ENCODE measurements at places on chromosomes 11 and 22.

GRCh38 chr11:79110796-79111195 lies 330.0 kb downstream of the TENM4 start:
- no peak overlapping the region for H3K27ac ChIP-seq
- no peaks in the 10 kb centered on the region for H3K36me3 ChIP-seq
- DNase-seq: no peak
- no peaks in the 10 kb centered on the region for H3K27me3 ChIP-seq
- no peaks in the 10 kb centered on the region for H3K4me1 ChIP-seq

DNA sequence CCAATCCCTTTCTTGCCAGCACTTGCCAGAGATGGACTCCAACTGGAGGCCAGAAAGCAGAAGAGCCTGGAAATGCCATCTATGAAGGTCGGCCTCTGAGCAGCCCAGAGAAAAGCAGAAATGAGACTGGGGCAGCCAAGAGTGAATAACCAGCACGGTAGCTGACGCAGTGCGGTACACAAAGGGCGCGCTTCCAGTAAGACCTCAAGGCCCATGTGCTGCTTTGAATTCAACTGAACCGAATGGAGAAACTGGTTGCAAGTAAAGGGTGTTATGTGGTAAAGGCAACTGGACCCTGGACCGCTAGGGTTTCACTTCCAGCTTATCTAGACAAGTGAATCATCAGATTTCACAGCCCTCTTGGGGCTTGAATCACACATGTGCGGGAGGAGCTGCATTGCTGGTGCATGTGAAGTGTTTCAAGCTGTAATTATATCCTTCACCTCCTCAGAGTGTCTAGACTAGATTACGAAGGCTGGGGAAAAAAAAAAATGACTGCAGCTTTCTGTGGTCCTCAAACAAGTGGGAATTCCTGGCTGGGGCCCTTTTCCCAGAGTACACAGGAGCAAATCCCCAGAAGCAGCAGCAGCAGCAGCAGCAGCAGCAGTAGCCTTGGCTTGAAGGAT lies 128.9 kb downstream of the CCDC34 start:
- no peak overlapping the region for H3K27ac ChIP-seq
- no peaks in the 10 kb centered on the region for H3K27me3 ChIP-seq
- no peaks in the 10 kb centered on the region for H3K4me1 ChIP-seq
- H3K36me3 ChIP-seq: no peaks in the 10 kb centered on the region

DNA sequence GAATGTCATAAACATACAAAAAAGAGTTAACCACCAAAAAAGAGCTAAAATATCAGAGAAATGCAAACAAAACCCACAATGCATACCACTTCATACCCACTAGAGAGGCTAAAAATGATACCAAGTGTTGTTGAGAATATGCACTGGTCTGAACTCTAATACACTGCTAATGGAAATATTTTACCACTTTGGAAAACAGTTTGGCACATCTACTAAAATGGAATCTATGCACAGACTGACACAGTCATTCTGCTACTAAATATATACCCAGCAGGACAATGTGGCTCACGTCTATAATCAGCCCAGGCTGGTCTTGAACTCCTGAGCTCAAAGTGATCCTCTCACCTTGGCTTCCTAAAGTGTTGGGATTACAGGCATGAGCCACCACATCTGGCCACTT lies 18.0 kb downstream of the MAPK1 start:
- DNase-seq: no peak
- H3K27me3 ChIP-seq: no peaks in the 10 kb centered on the region
- H3K4me1 ChIP-seq: no peaks in the 10 kb centered on the region
- H3K27ac ChIP-seq: no peak overlapping the region

- H3K4me1 ChIP-seq: no peaks in the 10 kb centered on the region
- H3K27ac ChIP-seq: no peak overlapping the region
- H3K27me3 ChIP-seq: no peaks in the 10 kb centered on the region
- H3K4me3 ChIP-seq: no peak overlapping the region
- no peaks in the 10 kb centered on the region for H3K36me3 ChIP-seq
- no peak for DNase-seq
Observed at GRCh38 chr11:86446163-86446923, 71.7 kb downstream of the CCDC81 start.

DNA sequence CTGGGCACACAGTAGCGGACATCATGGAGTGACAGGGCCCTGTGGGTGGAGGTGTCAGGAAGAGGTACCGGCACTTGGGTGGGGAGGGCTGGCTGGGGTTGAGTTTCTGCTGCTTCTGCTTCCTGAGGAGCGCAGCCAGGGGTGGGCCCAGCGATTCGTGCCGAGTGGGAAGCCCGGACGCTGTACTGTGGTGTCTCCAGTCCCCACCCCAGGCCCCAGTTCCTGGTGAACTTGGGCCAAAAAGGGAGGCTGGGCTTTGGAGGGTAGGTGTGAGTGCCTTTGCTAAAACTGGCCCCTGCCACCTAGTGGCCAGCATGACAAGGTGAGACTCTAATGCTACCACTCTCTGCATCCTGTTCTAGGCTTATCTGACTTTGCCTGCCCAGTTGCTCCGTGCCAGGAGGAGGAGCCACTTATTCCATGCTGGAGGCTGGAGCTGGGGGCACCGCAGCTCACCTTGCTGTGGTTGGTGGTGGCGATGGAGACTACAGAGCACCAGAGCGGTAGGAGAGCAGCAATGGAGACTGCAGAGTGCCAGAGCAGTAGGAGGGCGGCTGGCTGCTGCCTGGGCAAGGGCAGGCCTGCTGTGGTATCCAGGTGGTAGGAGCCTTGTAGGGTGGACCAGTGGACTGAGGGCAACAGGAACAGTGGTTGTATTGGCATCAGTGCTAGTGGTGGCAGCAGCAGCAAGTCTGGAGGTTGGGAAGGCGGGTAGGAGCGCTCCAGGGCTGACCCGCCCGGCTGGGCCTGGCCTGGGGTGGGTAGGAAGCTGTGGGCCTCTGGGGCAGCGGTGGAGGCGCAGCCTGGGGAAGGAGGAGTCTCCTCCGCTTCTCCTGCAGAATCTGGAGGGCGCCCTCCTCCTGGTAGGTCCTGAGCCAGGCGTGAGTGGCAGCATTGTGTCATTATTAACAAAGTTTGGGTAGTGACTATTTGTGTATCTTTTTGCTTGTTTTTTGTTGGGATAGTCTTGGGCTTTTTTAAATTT lies 2.2 kb upstream of the RFPL2 start:
- no peaks in the 10 kb centered on the region for H3K36me3 ChIP-seq
- H3K4me3 ChIP-seq: peak overlapping the region; percentile 19
- DNase-seq: peak; percentile 59
- no peaks in the 10 kb centered on the region for H3K4me1 ChIP-seq

GRCh38 chr11:119865661-119866156 lies 136.7 kb upstream of the NECTIN1 start:
- H3K4me1 ChIP-seq: no peaks in the 10 kb centered on the region
- no peak overlapping the region for H3K27ac ChIP-seq
- peaks cover 11% of the 10 kb centered on the region for H3K27me3 ChIP-seq
- no peak for DNase-seq
- no peak overlapping the region for H3K4me3 ChIP-seq
- H3K36me3 ChIP-seq: no peaks in the 10 kb centered on the region

DNA sequence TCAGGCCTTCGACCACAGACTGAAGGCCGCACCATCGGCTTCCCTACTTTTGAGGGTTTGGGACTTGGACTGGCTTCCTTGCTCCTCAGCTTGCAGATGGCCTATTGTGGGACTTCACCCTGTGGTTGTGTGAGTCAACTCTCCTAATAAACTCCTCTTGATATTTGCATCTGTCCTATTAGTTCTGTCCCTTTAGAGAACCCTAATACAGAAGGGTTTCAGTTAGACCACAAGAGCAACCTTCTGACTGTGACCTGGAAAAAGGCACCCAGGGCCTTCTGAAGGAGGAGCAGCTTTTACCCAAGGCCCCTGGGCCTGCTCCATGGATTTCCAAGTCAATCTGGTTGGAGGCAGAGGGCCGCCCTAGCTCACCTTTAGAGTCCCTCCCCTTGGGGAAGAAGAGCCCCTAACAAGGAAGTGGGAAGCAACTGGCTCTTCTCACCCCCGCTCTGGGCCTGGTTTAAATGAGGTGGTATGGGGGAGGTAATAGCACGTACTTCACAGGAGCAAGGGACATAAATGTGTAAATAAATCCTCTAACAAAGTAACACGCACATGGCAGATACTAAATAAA lies 11.2 kb upstream of the CHST1 start:
- H3K27me3 ChIP-seq: 0 out of 2 replicates have a peak, but pooled peaks cover 5% of the 10 kb centered on the region
- H3K36me3 ChIP-seq: no peaks in the 10 kb centered on the region
- no peak for DNase-seq
- H3K27ac ChIP-seq: no peak overlapping the region

DNA sequence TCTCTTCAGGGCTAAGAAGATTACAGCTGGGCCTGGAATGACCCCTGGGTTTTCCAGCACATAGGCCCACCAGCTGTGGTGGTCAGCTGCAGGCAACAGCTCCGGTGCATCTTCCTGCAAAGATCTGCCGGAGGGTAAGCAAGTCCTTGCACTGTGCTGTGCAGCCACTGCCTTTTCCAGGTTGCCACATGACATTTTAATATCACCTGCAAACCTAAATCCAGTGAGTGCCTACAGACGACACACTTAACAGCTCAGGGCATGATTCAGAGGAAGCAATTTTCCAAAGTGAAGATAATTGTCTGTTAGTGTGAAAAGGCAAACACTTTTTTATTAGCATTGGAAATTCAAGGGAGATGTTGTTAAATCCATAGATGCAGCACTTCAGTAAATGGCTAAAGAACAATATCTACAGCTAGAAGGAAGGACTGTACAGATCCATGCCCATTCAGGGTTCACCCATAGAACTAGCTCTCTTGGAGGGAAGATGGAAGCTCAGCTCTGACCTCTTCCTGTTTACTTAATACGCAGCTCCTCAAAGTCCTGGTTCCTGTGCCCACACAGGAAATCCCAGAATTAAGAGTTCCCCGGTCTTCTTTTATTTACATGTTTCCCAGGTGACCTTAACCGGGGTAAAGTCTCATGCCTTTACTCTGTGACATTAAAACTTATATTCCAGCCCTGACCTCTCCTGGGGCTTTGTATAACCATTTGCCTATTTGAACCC lies 13.3 kb upstream of the NRIP3 start:
- no peak for DNase-seq
- H3K27ac ChIP-seq: no peak overlapping the region
- no peaks in the 10 kb centered on the region for H3K27me3 ChIP-seq
- H3K36me3 ChIP-seq: no peaks in the 10 kb centered on the region

DNA sequence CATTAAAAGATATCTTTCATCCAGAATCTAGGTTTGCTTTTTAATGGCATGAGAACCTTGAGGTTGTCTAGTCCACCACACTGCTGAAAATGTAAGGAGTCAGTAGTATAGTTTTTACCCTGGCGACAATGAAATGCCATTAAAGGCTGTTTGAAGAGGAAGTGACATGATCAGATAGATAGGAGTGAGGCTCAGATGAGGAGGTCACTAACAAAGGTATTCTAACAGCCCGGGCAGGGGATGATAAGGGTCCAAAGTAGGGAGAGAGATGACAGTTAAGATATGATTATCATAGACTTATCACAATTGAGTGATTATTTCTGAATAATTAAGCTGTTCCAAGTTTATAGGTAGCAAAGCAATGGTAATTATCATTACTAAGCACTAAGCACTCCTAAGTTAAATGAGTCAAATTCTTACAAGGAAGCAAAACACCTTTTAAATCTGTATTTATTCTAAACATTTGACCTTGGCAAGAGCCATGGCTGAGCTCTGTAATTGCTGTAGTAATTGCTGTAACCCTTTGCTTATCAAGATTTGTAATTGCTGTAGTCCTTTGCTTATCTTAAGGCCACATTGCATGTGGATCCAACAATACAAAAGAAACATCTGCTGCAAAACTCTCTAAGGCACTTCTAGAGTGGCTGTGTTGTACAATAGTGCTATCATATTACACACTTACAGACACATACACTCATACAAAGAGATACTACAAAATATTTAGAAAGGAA lies 92.6 kb downstream of the ENTHD1 start:
- no peak overlapping the region for H3K4me3 ChIP-seq
- 0 out of 2 replicates have a peak, but pooled peaks cover 3% of the 10 kb centered on the region for H3K27me3 ChIP-seq
- H3K36me3 ChIP-seq: no peaks in the 10 kb centered on the region
- no peak overlapping the region for H3K27ac ChIP-seq

GRCh38 chr11:7486781-7487140 lies 1.5 kb downstream of the OLFML1 start:
- no peak overlapping the region for H3K4me3 ChIP-seq
- no peak for DNase-seq
- no peak overlapping the region for H3K27ac ChIP-seq
- H3K4me1 ChIP-seq: no peaks in the 10 kb centered on the region
- no peaks in the 10 kb centered on the region for H3K27me3 ChIP-seq

GRCh38 chr11:12827369-12827768 lies 153.1 kb downstream of the TEAD1 start:
- H3K27ac ChIP-seq: peak overlapping the region; percentile 73
- H3K27me3 ChIP-seq: no peaks in the 10 kb centered on the region
- peaks cover 25% of the 10 kb centered on the region for H3K4me1 ChIP-seq
- no peak for DNase-seq

GRCh38 chr11:8442301-8442700 lies 151.7 kb downstream of the STK33 start:
- H3K4me3 ChIP-seq: no peak overlapping the region
- no peak overlapping the region for H3K27ac ChIP-seq
- no peaks in the 10 kb centered on the region for H3K36me3 ChIP-seq
- no peaks in the 10 kb centered on the region for H3K27me3 ChIP-seq

GRCh38 chr22:41271787-41272186 lies 14.2 kb downstream of the RANGAP1 start:
- DNase-seq: no peak
- H3K36me3 ChIP-seq: peaks cover 26% of the 10 kb centered on the region
- H3K4me1 ChIP-seq: no peaks in the 10 kb centered on the region
- no peaks in the 10 kb centered on the region for H3K27me3 ChIP-seq
- H3K4me3 ChIP-seq: no peak overlapping the region

GRCh38 chr11:118186346-118187107 lies 10.1 kb upstream of the SCN2B start:
- DNase-seq: no peak
- no peak overlapping the region for H3K27ac ChIP-seq
- no peaks in the 10 kb centered on the region for H3K4me1 ChIP-seq

DNA sequence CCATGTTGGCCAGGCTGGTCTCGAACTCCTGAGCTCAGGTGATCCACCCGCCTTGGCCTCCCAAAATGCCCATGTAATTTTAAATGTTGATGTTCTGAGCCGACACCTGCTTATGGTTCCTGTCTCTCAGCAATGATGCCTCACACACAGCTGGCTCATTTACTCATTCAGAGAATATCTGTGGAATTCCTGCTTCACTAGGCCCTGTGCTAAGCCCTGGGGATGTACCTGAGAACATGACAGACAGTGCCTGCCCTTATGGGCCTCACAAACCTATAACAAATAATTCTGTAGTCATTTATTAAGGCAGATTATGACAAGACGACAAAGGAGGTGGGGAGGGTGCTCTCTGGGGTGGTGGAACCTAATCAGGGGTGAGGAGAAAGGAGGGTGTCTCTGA lies 93.7 kb downstream of the PRR5L start:
- no peak overlapping the region for H3K4me3 ChIP-seq
- no peaks in the 10 kb centered on the region for H3K4me1 ChIP-seq
- DNase-seq: no peak

DNA sequence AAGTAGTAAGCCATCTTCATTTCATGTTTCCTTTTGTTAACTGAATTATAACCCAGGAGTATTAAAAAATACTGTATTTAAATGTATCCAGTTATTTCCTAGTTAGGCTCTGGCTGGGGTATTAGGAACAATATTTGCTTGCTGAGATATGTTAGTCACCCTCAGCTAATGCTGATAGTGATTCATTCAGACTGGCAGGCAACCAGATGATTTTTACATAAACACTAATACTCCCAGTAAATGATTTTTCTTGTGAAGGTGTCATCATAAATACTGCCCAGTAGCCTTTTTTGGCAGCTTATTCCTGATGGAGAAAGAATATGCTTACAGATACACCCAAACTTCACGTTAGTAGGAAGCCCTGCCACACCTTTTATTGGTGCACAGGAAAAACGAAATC lies 8.1 kb downstream of the YWHAH start:
- no peaks in the 10 kb centered on the region for H3K27me3 ChIP-seq
- peaks cover 10% of the 10 kb centered on the region for H3K36me3 ChIP-seq
- no peaks in the 10 kb centered on the region for H3K4me1 ChIP-seq
- no peak overlapping the region for H3K4me3 ChIP-seq
- H3K27ac ChIP-seq: no peak overlapping the region

Data from MM.1S (cell line).